ENCODE measurements at places on chromosomes 4 and X.

GRCh38 chrX:123424546-123424945 lies 240.5 kb downstream of the GRIA3 start:
- DNase-seq: no peak

DNA sequence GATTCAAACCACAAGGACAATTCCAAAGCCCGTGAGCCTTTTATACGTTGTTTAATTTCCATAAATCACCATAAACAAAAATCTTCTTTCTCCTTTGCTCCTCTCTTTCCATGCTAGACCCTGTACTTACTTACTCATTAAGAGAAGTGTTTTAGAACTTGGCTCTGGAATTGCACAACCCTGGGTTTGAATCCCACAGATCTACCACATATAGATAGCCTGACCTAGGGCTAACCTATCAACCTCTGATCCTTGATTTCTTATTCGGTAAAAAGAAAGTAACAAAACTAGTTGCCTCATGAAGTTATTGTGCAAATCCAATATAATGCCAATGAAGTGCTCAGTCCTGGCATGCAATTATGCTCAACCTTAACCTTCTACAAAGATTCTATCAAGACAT lies 68.8 kb downstream of the ZAR1 start:
- DNase-seq: no peak

DNA sequence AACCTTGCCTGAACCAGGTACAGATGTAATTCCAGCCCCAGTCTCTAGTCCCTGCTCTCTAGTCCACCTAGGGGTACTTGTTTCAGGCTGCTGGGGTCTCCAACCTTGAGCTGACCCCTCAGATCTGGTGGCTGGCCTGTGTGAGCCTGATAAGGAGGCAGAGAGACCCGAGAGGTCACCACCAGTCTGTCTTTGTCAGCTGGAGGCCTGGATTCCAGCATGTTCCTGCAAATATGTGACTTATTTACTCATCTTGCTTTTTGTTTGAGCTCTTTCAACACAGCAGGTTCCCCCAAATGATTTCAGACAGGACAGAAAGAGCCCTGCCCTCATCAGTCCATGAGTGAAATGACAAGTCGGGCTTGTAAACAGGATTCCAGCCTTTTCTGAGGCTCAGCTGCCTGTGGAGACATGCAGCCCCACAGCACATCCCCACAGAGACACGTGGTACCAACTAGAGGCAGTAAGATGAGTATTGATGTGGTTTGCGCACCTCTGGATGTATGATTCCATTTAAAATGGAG lies 37.5 kb upstream of the STK26 start:
- no peak for DNase-seq

DNA sequence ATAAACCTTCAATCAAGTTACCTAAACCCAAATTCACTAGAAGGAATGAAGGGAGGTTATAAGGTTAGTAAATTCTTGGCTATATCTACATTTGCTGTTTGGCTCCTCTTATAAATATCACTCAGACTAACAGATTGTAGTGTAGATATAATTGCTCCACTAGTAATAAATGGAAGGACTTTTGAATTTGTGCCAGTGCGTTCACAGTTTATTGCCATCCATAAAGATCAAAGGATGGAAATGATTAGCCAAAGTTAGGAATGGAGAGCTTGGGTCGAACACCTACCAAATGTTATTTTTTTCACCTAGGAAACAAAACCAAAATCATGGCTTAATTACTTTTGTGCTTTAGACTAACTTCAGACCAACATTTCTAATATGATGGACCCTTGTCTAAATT lies 9.2 kb downstream of the DTHD1 start:
- DNase-seq: no peak

DNA sequence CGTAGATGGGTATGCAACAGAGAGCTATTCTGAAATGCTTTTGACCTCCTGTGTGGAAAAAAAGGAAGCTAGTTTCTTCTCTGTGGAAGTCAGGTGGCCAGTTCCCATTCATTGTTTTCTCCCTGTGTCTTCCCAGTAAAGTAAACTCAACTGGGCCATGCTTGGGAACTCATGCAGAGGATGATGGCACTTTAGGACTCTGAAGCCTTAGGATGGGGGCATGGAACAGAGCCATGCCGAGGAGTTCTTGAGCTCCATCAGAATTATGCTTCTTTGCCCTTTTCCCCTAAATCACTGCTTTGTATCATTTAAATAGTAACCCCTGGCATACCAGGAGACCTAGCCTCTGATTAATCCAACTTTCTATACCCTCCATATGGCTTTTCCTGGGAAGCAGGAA lies 3.2 kb downstream of the TMEM164 start:
- no peak for DNase-seq

DNA sequence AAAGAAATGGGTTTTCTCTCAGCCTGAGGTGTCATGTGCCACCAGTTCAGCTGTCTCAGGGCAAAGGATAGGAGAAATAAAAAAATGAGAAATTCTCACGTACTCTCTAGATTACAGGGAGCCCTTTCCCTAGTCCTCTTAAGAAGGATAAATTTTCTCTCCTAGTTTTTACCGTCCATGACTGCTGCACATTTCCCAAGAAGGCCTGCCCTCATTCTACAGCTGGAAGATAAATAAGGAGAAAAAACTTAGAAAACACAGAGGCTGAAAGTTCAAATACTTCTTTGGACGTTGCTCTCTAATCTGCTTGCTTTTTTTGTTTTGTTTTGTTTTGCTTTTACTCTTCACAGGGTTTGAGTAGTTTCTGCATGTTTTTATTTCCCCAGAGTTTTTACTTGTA lies 211.9 kb downstream of the DCAF12L2 start:
- no peak for DNase-seq

GRCh38 chr4:73859614-73860088 lies 6.6 kb downstream of the PF4V1 start:
- no peak for DNase-seq

DNA sequence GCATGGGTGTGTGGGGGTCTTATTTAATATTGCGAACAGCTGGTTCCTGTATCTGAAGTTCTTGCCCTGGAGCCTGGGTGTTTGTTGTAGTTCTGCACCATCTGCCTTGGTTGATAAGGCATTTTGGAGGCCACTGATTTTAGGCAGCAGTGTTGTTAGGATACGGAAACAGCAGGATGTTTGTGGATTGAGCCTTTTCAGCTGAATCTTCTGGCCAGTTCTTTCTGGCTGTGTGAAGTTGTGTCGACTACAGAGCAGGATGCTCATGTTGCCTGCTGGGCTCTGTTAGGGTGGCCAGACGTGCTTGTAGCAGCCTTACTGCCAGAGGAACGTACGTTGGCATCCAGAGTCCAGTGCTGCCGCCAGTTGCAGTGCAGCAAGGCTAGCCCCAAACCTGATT lies 134.2 kb downstream of the PTTG2 start:
- DNase-seq: no peak

- DNase-seq: no peak
Observed at GRCh38 chrX:46803140-46803539, 33.7 kb upstream of the RP2 start.

DNA sequence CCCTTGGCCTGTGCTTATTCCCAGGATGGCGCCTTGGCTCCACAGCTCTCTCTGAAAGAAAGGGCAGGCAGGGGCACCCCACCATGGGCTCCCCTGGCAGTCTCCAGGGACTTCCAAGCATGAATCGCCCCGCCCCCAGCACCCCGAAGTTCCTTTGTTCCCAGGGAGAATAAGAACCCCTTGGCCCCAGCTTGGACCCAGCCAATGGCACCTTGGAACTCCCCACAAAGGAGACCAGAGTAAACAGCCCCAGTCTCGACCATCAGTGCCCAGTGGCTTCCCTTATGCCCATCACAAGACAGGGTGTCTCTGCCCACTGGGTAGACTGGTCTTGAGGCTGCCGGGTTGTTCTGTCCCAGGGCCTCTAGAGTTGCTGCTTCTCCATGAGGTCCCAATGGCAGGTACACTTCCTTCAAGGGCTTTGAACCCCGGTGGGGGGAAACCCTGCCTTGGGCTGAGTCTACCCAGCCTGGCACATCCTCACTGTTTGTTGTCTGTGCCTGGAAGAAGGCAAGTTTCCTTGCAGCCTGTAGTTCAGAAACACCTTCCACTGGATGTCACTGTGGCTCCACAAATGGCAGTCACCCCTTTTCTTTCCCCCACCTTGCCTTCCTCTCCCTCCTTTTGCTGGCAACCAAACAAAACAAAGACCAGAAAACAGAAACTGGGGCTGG lies 30.8 kb downstream of the NBDY start:
- no peak for DNase-seq

DNA sequence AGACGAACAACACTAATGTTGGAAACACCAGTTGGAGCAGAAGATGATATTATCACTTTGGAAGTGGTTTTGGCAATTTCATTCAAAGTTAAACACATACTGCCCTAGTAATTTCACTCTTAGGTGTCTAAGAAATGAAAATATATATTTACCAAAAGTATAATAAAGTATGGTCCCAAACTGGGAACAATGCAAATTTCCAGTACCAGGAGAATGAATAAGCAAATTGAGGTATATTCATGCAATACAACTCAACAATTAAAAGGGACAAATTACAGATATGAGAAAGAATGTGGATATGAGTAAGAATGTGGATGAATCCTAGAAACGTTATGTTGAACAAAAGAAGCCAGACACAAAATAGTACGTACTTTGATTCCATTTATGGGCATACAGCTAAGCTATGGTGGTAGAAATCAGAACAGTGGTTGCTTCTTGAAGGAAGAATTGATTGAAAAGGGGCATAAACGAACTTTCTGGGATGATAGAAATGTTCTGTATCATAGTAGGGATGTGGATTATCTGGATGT lies 10.0 kb downstream of the ELMOD2 start:
- DNase-seq: no peak

DNA sequence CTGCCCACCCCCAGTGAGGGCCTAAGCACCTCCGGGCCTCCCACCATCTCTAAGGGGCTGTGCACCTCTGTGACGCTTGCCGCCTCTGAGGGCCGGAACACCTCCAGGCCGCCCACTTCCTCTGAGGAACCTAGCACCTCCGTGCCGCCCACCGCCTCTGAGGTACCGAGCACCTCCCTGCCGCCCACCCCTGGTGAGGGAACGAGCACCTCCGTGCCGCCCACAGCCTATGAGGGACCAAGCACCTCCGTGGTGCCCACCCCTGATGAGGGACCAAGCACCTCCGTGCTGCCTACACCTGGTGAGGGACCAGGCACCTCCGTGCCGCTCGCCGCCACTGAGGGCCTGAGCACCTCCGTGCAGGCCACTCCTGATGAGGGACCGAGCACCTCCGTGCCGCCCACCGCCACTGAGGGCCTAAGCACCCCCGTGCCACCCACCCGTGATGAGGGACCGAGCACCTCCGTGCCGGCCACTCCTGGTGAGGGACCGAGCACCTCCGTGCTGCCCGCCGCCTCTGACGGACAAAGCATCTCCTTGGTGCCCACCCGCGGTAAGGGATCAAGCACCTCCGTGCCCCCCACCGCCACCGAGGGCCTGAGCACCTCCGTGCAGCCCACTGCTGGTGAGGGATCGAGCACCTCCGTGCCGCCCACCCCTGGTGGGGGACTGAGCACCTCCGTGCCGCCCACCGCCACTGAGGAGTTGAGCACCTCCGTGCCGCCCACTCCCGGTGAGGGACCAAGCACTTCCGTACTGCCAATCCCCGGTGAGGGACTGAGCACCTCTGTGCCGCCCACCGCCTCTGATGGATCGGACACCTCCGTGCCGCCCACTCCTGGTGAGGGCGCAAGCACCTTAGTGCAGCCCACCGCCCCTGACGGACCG lies 977 bp downstream of the MAGEE1 start:
- DNase-seq: peak; percentile 15

DNA sequence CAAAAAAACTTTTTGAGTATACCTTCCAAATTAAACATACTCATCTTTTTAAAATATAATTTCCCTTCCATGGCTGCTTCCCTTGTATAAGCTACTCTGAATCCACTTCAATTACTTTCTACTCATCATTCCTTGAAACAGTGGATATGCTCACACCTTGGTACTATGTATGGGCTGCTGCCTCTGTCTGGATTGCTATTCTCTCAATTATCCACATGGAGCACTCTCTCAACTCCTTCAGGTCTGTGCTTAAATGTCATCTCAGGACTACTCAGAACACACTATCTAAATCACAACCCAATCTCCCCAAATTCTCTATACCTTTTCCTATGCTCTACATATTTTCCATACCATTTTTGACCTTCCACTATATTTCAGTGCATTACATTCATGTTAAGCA lies 898.9 kb upstream of the EPHA5 start:
- no peak for DNase-seq

GRCh38 chr4:145644699-145645098 lies 25.5 kb downstream of the MMAA start:
- DNase-seq: no peak

DNA sequence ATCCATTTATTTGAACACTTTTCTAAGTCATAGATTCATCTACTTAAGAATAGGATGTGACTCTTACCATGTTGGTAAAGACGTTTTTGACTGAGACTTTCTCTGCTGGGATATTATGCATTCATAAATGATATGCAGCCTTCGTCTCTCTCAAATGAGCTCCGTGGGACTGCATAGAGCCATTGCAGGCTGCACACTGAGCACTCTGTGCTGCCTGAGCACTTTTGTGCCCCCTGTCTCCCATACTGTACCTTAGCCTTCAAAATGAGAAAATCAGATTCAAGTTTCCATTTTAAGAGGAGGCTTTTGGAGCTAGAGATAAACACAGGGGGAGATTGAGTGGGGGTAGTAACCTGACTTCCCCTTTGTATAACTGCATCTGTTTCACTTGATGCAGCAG lies 433.6 kb downstream of the ZIC3 start:
- no peak for DNase-seq

- peak; percentile 49 for DNase-seq
Observed at GRCh38 chr4:10554694-10555093, 97.5 kb upstream of the ZNF518B start.

DNA sequence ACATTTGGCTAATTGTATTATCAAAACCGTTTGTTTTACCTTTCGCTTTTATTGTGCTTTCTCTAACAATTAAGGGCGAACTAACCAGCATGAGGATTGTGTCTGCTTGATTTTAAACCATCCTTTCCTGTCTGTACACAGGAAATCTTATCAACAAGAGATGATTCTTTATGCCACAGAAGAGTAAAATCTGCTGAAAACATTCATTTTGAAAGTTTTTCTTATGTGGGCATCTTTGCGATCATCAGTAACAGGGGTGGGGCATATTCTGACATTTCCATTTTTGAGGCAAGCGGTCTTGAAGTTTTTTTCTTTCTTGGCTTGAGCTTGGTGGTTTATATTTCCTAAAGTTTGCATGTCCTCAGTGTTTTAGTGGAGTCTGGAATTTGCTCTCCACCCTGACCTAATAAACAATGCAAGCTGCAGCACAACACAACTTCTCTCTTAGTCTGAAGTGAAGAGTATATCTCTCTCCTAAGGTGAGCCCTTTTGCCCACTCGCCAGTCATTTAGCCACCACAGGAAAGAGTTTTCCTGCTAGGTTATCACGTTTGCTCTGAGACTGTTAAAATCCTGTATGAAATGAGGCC lies 26.6 kb downstream of the NFKB1 start:
- DNase-seq: no peak

DNA sequence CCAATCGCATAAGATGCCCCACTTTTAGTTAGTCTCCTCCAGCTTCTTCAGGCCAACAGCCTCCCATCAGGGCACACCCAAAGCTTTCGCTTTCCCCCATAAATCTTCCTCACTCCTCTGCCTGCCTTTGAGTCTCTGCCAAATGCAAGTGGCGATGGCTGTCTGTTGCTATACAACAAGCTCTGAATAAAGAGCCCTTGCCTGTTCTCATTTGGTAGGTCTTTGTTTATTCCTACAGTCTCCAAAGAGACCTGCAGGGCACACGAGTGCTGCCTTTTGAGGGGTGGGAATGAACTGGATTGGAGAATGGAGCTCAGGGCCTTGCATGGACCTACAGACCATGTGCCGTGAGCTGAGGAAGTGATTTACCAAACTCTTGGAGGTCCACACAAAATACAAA lies 52.2 kb upstream of the SOD3 start:
- no peak for DNase-seq

GRCh38 chr4:77193511-77194102 lies 36.6 kb downstream of the CCNG2 start:
- peak; percentile 74 for DNase-seq

All from activated naive CD8-positive, alpha-beta T cell treated with anti-CD3 and anti-CD28 coated beads, Interleukin-2, amount 50 U/mL, for 24 hours (primary cell).